ENCODE measurements at places on chromosomes 6 and 20.

- no peak for DNase-seq
These were observed 19.5 kb upstream of the RPS10 start for GRCh38 chr6:34445313-34445860.

- DNase-seq, result no peak
These were observed 413.4 kb upstream of the SOX4 start for GRCh38 chr6:21180155-21180554.

GRCh38 chr6:40882323-40882997 lies 156.6 kb downstream of the UNC5CL start:
- DNase-seq, result no peak

GRCh38 chr20:61120595-61121515 lies 131.2 kb upstream of the CDH4 start:
- DNase-seq, result no peak

- DNase-seq, result no peak
These were observed 51.7 kb downstream of the TMEM170B start for GRCh38 chr6:11589261-11589660.

- DNase-seq, result no peak
These were observed 1358.6 kb upstream of the GJE1 start for GRCh38 chr6:140774080-140774505.

DNA sequence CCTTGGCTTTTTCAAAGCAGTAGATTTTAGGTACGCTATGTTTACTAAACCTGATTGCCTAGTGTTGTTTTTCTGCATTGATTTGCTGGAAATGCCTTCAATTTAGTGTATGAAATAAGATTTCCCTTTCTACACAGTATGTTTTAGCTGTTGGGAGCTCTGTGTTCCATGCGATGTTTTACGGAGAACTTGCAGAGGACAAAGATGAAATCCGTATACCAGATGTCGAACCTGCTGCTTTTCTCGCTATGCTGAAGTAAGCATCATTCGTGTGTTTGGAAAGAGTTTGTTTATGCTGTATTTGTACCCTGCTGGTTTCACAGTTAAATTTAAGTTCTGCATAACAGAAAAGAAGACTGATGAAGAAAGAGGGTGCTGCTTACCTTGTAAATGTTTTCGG lies 1.9 kb downstream of the BTBD3 start:
- DNase-seq, result no peak

- no peak for DNase-seq
These were observed 261.2 kb downstream of the ADGB start for GRCh38 chr6:146859795-146860495.

DNA sequence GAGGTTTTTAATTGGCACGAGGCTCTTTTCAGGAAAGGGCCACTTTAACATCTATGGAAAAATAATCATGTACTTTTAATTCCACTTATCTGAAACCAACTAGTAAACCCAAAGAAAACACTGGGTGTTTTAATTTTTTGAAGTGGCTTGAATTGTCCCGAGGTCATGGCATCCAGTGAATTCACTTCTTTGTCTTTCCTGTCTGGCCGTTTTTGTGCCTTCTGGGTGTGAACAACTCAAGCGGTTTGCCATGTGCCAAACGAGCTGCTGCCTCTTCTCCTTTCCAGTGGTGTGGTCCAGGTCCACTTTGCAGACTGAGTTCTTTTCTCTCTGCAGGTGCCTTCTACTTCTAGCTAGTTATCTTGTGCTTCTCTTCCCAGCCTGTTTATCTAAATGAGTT lies 117.5 kb downstream of the PLCB4 start:
- no peak for DNase-seq

- no peak for DNase-seq
These were observed 160.1 kb downstream of the SCP2D1 start for GRCh38 chr20:18973529-18974173.

DNA sequence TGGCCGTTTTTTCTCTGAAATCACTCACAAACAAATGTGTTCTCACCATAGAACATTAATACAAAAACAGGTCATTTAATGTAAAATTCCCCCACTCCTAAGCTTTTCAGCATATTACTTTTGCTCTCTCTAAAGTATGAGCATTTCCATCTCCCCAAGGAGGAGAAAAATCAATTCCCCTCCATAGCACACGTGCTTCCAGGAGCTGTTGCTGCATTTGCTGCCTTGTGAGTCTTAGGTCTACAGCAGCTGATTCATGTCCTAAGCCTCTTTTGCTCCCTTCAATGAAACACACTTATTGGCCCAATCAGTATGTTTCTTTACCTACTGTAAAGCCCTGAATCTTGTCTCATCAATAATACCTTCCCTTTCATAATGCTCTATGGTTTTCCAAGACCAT lies 6.4 kb upstream of the COL9A1 start:
- DNase-seq, result no peak

GRCh38 chr6:125294925-125295324 lies 6.8 kb downstream of the HDDC2 start:
- DNase-seq, result no peak

DNA sequence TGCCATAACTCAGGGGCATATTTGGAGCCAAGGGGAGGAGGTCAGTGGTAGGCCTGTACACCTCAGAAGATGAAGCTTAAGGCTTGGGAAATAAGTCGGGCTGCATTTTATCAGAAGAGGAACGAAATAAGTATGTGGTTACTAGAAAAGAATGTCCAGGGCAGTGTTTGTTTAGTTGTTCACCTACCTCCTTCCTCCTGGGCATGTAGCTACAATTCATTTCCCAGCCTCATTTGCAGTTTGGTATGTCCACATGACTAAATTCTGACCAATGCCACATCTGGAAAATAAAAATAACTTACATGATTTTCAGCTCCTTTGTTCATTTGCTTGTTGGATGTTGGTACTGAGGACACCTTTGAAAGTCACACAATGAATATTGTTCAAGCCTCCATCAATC lies 294.5 kb upstream of the RGS17 start:
- no peak for DNase-seq

GRCh38 chr6:167113935-167114910 lies 8.7 kb upstream of the CCR6 start:
- no peak for DNase-seq

GRCh38 chr6:37943436-37944058 lies 124.0 kb downstream of the ZFAND3 start:
- no peak for DNase-seq

Measured in cerebellar nuclear complex (tissue), 1 donor.